ENCODE measurements at places on chromosomes 16 and 17. TPM values are rescaled to one million over a fixed set of nuclear protein-coding genes. Genes with fewer than 3 reads are reported as not detected.

- peak within 1 kb of the TSS; percentile 92 for H3K4me3 ChIP-seq
- H3K36me3 ChIP-seq, result peaks cover 3% of the 10 kb centered on the region
- peaks cover 23% of the 10 kb centered on the region for H3K4me1 ChIP-seq
- H3K27me3 ChIP-seq, result no peaks in the 10 kb centered on the region
Observed at GRCh38 chr17:42561897-42562387, at the start of gene COASY. Gene COASY (plus strand): TSS chr17:42562148. CDS start chr17:42562623, 475 bp downstream.

DNA sequence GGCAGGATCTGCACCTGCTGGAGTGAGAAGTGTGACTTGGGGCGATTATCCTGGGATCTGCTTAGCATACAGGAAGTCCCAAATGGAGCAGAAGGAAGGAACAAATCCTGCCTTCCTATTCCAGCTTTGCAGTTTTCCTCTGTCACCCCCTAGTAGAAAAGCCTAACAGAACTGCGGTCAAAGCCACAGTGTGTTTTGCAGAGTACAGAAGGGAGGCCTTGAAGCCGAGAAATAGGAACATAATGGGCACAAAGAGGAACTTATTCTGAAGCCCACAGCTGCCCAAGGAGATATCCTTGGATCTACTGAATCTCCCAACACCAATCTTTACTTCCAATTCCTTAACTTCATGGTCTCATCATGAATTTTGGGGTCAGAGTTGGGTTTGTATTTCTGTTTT is 8.5 kb downstream of the KRTAP1-5 start:
- H3K27ac ChIP-seq, result no peak overlapping the region
- H3K27me3 ChIP-seq, result no peaks in the 10 kb centered on the region
- no peaks in the 10 kb centered on the region for H3K4me1 ChIP-seq
- no peak overlapping the region for H3K4me3 ChIP-seq

DNA sequence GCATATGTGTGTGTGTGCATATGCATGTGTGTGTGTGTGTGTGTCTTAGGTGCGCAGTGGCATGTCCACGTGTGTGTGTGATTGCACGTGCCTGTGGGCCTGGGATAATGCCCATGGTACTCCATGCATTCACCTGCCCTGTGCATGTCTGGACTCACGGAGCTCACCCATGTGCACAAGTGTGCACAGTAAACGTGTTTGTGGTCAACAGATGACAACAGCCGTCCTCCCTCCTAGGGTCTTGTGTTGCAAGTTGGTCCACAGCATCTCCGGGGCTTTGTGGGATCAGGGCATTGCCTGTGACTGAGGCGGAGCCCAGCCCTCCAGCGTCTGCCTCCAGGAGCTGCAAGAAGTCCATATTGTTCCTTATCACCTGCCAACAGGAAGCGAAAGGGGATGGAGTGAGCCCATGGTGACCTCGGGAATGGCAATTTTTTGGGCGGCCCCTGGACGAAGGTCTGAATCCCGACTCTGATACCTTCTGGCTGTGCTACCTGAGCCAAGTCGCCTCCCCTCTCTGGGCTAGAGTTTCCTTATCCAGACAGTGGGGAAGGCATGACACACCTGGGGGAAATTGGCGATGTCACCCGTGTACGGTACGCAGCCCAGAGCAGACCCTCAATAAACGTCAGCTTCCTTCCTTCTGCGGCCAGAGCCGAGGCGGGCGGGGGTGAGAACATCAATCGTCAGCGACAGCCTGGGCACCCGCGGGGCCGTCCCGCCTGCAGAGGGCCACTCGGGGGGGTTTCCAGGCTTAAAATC is 47.6 kb downstream of the IL21R start:
- H3K4me3 ChIP-seq, result no peak overlapping the region
- H3K36me3 ChIP-seq, result no peaks in the 10 kb centered on the region
- H3K27me3 ChIP-seq, result peaks cover 3% of the 10 kb centered on the region

GRCh38 chr17:80475910-80476876 is at the start of gene NPTX1:
Gene NPTX1 (minus strand): TSS chr17:80476607. CDS start chr17:80476446, 161 bp downstream.
- no peak for DNase-seq
- peaks cover 10% of the 10 kb centered on the region for H3K4me1 ChIP-seq
- peaks cover 71% of the 10 kb centered on the region for H3K27me3 ChIP-seq
- H3K4me3 ChIP-seq, result peak within 1 kb of the TSS; percentile 83

DNA sequence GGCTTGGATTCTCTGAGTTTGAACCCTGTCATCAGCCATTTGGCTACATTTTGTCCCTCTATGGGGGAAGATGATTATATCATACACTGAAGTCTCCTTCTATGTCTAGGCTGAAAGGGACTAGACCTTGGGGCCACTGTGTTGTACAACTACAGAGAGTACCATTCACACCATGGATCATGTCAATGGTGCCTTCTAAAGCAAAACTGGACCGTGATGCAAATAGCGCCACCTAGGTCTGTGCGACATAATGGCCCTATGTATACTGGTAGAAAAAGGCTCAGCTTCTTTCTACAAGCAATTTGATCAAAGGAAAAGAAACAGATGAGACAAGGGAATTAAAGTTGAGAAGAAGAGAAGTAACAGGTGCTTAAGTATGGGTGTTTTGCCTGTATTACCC is 100.7 kb downstream of the LYRM1 start:
- no peak overlapping the region for H3K4me3 ChIP-seq
- DNase-seq, result no peak
- peaks cover 25% of the 10 kb centered on the region for H3K27me3 ChIP-seq
- H3K36me3 ChIP-seq, result no peaks in the 10 kb centered on the region

- no peak overlapping the region for H3K27ac ChIP-seq
- no peak overlapping the region for H3K4me3 ChIP-seq
- H3K27me3 ChIP-seq, result no peaks in the 10 kb centered on the region
- H3K36me3 ChIP-seq, result peaks cover 26% of the 10 kb centered on the region
- H3K4me1 ChIP-seq, result peaks cover 28% of the 10 kb centered on the region
Observed at GRCh38 chr17:2124391-2124790, 69.5 kb downstream of the HIC1 start.

DNA sequence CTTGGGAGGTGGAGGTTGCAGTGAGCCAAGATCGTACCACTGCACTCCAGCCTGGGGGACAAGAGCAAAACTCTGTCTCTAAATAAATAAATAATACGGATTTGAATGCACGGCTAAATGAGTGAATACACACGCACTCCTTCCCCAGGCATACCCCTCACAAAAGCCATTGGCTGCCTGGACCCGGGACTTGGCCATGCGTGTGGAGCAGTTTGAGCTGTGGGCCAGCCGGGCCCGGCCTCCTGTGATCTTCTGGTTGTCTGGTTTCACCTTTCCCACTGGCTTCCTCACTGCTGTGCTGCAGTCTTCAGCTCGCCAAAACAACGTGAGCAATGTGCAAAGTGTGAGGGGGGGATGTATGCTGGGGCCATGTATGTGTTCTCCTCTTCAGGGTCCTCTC is 1.6 kb upstream of the KDM6B start:
- no peak overlapping the region for H3K27ac ChIP-seq
- peaks cover 15% of the 10 kb centered on the region for H3K4me1 ChIP-seq
- no peaks in the 10 kb centered on the region for H3K36me3 ChIP-seq
- peaks cover 32% of the 10 kb centered on the region for H3K27me3 ChIP-seq
- DNase-seq, result no peak

DNA sequence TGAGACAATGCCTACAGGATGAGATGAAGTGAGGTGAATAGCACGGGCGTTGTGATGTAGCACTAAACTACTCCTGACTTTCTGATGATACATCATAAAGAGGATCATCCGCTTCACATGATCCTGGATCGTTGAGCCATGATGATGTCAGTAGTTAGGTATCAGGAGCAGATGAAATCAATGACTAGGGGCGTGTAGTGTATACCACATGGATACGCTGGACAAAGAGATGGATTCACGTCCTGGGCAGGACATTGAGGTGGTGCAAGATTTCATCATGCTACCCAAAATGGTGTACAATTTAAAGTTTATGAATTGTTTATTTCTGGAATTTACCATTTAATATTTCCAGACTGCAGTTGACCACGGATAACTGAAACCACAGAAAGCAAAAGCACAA is 156.6 kb downstream of the ANKFN1 start:
- H3K36me3 ChIP-seq, result no peaks in the 10 kb centered on the region
- no peak overlapping the region for H3K4me3 ChIP-seq
- no peaks in the 10 kb centered on the region for H3K4me1 ChIP-seq
- H3K27ac ChIP-seq, result no peak overlapping the region

NRN1L gene
- 0.80 TPM for total RNA-seq

DNA sequence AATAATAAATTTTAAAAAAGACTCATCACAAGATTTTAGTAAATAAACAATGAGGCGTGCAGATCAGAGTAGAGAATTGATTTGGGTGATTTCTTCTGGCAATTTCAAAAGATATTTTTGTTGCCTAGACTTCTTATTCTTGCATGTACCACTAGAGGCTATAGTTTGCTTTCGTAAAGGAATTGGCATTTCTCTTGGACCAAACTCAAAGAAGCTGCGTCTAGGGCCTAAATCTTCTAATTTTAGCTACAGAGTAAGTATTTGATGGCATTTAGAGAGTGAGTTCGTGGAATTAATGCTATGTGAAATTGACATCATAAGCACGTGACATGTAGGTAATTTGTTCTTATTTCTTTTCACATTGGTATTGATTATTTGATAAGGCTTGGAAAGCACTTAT is 24.4 kb upstream of the ABCC11 start:
- peaks cover 4% of the 10 kb centered on the region for H3K4me1 ChIP-seq
- H3K27me3 ChIP-seq, result no peaks in the 10 kb centered on the region

GRCh38 chr17:17765359-17766076 is 71.3 kb downstream of the SREBF1 start:
- peak overlapping the region; percentile 70 for H3K27ac ChIP-seq
- DNase-seq, result no peak
- H3K36me3 ChIP-seq, result peaks cover 3% of the 10 kb centered on the region
- H3K4me3 ChIP-seq, result no peak overlapping the region

DNA sequence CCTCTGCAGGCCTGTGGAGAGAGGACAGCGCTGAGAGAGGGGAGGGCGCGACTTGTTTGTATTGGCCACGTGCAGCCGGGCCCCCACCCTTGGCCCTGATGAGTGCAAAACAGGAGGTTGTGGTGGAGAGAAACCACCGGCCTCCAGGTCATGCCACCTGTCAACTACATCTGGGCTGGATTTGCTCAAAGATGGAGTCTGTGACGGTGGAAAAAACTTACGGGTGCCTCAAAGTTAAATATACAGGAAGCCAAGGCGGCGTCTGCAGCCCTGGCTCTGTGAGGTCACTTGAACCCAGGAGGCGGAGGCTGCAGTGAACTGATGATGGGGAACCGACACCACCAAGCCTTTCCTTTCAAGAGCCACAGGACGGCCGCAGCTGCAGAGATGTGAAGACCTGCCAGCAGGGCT is 15.7 kb downstream of the C16orf74 start:
- H3K4me3 ChIP-seq, result no peak overlapping the region
- no peaks in the 10 kb centered on the region for H3K27me3 ChIP-seq

DNA sequence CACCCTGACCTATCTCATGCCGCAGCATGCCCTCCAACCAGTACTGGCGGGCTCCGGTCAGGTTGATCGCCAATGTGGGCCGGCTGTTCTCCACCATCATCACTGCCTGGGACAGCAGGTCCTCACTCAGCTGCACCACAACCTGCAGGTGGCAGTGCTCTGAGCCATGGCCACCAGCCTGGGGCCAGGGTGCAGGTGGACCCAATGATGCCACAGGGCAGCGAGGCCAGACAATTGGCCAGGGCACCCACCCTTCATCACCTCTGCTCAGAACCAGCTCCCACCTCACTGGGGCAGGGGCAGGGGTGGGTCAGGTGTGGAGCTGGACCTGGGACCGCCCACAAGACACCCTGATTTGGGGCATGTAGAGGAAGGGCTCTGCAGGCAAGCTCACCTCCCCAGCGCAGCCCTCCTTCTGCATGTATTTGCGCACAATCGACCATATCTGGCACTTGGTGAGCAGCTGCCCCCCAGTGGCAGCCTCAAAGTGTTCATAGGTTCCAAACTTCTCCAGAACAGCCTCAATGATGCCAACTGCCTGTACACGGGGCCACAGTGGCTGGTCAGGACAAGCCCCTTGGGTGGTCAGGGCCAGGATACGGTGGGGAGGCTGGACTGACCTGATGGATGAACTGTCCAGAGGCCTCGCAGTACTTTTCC is 4.2 kb downstream of the MATCAP1 start:
- H3K27me3 ChIP-seq, result peaks cover 25% of the 10 kb centered on the region
- no peak for DNase-seq
- H3K36me3 ChIP-seq, result peaks cover 8% of the 10 kb centered on the region

- no peak overlapping the region for H3K27ac ChIP-seq
- no peaks in the 10 kb centered on the region for H3K4me1 ChIP-seq
- H3K27me3 ChIP-seq, result no peaks in the 10 kb centered on the region
Observed at GRCh38 chr17:21089145-21089544, 37.6 kb upstream of the DHRS7B start.

DNA sequence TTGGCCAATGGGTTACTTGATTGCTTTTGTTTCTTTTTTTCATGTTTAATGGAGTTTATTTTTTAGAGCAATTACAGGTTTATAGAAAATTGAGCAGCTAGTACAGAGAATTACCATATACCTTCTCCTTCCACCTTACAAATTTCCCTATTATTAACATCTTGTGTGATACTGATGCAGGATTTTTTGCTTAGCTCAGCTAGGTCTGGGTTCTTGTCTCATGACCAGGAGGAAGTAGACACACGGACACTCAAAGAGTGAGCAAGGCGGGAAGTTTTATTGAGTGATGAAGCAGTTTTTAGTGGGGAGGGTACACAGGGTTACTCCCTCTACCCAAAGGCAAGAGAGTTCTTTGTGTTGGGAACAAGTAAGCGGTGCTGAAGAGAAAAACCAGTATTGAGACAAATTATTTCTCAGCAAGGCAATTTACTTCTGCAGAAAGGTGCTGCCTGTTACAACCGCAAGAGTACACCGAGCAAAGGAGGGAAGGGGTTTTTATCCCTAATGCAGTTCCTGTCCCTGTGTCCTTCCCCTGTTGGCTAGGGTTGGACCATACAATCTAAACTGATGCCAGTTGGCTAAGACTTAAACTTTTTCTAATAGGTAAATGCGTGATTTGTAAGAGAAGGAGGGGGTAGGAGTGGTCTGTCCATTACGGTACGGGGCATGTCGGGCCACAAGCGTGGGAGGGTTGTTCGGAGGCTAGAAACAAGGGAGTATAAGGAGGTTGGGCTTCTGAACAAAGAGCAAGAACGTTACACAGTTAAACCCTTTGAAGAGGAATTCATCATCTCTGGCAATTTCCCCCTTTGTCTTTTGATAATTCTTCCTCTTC is 26.9 kb downstream of the SEC14L1 start:
- H3K27ac ChIP-seq, result no peak overlapping the region
- no peak for DNase-seq
- H3K4me1 ChIP-seq, result peaks cover 34% of the 10 kb centered on the region
- H3K36me3 ChIP-seq, result peaks cover 37% of the 10 kb centered on the region

DNA sequence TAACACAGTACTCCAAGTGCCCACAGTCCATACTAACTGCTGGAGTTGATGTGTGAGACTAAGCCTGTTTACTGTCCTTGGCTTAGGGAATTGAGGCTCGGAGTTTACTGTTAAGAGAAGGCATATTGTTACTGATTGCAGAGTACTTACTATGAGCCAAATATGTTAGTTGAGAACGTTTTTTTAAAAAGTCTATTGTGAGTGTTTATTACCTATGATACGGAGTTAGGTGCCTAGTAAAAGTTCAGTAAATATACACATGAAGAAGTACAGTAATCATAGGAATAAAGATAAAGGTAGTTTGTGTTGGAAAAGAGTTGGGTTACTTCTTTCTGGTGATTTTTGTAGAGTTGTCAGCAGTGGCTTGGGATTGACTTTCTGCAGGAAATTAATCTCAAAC is 25.4 kb downstream of the ZNRF1 start:
- no peak for DNase-seq
- H3K4me3 ChIP-seq, result no peak overlapping the region
- H3K27ac ChIP-seq, result no peak overlapping the region

Measured in type B pancreatic cell (in vitro differentiated cells).